ENCODE measurements at places on chromosomes 5 and 9. TPM values are rescaled to one million over a fixed set of nuclear protein-coding genes. Genes with fewer than 3 reads are reported as not detected.
A peak's percentile ranks its signal among the peaks of the same experiment; 100 is the strongest.

DNA sequence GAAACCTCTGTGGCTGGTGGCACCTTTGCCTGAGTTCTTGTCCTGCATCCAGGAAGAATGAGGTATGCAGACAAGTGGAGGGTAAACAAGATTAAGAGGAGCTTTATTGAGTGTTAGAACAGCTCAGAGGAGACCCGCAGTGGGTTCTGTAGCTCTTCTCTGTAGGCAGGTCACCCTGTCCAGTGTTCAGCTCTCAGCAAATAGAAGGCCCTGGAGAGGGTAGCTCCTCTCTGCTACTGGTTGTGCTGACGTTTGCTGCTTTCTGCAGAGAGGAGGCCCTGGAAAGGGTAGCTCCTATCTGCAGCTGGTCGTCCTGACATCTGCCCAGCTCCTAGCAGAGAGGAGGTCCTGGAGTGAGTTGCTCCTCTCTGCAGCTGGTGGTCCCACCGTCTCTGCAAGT, 96.8 kb upstream of the CCDC112 start:
- no peak for DNase-seq

DNA sequence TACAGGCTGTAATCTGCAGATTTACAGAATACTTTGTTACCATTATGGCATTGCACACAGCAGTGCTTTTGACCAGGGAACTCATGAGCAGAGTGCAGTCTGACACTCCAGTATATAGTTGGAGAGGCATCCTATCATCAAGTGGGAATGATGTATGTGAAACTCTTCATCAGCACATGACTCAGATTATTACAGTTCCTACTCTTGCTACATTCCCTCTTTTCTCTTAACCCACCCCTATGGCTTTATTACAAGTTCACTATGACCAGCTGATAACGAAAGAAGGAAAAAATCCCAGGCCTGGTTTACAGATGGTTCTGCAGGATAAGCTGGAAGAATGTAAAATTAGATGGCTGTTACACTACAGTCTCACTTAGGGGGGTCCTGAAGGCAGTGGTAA, 385.9 kb downstream of the RASEF start:
- DNase-seq, result no peak

Gene SLC4A9
- not detected for total RNA-seq

Gene LHX6
- total RNA-seq, result not detected

DNA sequence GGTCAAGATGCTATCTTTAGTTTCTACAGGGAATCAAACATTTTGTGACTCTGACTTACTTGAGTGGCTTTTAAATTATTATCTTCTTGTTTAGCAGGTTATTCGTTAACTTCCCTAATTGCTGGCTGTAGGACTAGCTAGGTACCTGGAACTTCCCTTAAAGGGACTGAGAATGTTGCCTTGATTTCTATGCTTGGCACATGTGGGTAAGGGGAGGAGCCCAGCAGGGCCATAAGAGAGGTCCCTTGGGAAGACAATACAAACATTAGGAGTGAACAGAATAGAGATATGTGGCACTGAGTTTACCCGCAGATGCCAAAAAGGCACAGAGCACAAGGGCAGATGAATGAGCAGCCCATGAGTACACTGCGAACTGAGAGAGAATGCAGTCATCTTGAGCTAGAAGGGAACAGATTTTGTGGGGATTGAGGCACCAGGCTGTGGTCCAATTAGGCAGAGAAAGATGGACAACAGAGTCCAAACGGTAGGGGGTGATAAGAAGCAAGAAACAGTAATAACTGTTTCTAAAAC, 9.8 kb downstream of the CKMT2 start:
- DNase-seq, result no peak

GRCh38 chr9:131308906-131309529, 19.5 kb downstream of the PLPP7 start:
- DNase-seq, result no peak

GRCh38 chr5:170265522-170265921, 32.1 kb downstream of the LCP2 start:
- DNase-seq, result no peak

DNA sequence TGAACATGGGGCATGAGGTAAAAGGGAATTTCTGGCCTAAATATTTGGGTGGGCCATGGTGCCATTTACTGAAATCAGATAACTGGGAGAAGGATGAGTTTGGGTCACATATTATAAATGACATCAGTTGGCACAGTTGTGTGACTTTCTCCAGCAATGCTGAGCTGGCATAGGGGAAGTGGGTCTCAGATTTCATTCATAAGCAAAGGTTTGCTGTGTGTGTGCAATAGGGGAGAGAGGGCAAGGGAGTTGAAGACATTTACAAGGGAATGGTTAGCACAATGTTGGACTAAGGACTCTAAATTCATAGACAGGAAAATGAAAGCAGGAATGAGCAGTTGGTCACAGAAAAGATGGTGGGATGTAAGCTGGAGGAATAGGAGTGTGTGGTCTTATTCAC, 47.8 kb upstream of the KLF9 start:
- DNase-seq, result no peak

- DNase-seq, result no peak
These were observed 74.9 kb downstream of the NREP start for GRCh38 chr5:111682121-111682520.

Gene PCDHGB2
- total RNA-seq, result 2.3 TPM

Gene CCNB1
- total RNA-seq, result 147 TPM

Gene OTULINL
- total RNA-seq, result 19.6 TPM

DNA sequence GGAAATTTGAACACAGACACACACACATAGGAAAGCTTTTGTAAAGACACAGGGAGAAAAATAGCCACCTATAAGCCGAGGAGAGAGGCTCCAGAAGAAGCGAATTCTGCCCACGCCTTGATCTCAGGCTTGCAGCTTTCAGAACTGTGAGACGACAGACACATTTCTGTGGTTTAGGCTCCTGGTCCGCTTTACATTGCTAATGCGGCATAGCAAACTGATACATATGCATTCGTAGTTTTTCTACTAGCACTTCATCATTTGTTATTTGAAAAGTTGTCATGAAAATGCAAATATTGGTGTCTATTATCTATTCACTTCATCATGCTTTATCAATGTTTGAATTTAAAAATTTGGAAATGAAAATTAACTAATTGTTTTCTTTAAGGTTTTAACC, 674.9 kb downstream of the SEMA5A start:
- no peak for DNase-seq

DNA sequence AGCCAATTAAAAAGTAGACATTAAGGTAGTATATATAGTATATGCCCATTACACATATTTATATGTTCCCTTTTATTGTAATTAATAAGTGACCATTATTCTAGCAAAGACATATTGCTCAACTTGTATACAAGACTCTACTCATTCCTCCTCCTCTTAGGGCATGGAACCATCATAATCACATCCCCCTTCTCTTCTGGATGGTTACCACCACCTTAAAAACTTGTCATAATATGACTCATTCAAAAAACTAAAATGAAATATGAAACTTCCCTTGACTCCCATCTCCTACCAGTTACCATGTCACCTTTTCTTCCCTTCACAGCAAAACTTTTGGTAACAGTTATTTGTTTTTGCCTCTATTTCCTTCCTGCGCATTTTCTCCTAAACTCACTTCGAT, 438.7 kb downstream of the KDM4C start:
- no peak for DNase-seq

Gene ENHO
- total RNA-seq, result not detected

Gene PCDHGA5
- 1.9 TPM for total RNA-seq

Gene CARD9
- total RNA-seq, result 20.0 TPM

GRCh38 chr5:147673266-147673665, 109.3 kb downstream of the JAKMIP2 start:
- no peak for DNase-seq

- peak; percentile 97 for DNase-seq
These were observed 486.7 kb downstream of the RAB3C start for GRCh38 chr5:59069438-59070079.
